GM12892 (cell line): ENCODE measurements at places on chromosomes 6 and 20.

- DNase-seq: no peak
These were observed 18.7 kb downstream of the ERGIC3 start for GRCh38 chr20:35560541-35560940.

DNA sequence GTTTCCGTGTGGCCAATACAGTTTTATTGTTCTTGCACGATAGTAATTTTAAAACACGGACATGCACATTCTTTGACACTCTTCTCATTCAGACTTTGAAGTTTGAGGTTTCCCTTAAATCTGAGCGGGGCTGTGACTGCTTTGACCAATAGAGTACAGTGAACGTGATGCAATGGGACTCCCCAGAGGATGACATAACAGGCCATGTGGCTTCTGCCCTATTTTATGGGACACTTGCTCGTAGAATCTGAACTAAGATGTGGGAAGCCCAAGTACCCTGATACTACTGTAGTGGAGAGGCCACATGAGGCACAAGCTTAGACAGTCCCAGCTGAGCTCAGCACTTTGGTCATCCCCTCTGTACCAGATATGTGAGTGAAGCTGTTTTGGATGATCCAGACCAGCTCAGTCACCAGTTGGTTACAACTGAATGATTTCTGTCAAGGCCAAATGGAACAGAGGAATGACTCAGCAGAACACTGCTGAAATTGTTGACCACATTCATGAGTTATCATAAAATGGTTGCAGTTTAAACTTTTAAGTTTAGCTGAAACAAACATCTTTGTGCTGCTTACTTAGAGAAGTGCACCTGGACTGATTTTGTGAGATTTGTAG, 279.4 kb downstream of the RFPL4B start:
- DNase-seq: no peak

DNA sequence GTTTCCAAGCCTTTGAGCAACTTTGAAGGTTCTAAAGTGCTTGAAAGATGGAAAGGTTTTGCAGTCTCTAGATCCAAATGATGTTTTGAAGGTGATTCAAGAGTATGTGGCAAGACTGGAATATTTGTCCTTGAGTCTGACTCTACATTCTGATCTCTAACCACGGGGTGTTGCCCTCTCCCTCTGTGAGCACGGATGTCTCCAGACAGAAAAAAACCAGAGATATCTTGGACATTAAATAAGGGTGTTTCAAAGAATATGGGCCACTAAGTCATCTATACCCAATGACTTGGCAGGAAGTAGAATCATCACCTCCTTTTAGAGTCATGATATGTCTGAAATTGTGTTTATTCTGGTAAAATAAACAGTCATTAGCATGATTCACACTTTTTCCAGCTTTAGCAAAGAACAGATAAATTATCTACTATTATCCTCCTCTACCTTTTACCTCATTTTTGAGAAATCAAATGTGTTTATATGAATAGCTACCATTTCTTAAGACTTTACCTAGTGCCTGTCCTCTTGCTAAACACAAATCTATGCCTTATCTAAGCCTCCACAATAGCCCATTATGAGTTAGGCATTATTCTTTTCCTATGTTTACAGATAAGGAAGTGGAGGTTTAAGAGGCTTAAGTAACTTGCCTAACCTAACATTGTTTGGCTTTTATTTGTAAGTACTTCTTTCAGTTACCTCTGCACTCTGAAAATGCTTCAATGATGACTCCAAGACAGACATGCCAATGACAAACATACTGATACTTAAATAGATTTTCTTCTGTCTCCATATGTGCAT, 384.4 kb downstream of the BMP2 start:
- DNase-seq: no peak

- no peak for DNase-seq
These were observed 98.4 kb upstream of the DUSP22 start for GRCh38 chr6:193773-194310.

GRCh38 chr6:149717255-149717587, 680 bp downstream of the LATS1 start:
- no peak for DNase-seq

- DNase-seq: no peak
These were observed 33.1 kb upstream of the PNRC1 start for GRCh38 chr6:89047473-89047872.

- DNase-seq: no peak
These were observed 106.3 kb downstream of the SCML4 start for GRCh38 chr6:107717781-107718180.

DNA sequence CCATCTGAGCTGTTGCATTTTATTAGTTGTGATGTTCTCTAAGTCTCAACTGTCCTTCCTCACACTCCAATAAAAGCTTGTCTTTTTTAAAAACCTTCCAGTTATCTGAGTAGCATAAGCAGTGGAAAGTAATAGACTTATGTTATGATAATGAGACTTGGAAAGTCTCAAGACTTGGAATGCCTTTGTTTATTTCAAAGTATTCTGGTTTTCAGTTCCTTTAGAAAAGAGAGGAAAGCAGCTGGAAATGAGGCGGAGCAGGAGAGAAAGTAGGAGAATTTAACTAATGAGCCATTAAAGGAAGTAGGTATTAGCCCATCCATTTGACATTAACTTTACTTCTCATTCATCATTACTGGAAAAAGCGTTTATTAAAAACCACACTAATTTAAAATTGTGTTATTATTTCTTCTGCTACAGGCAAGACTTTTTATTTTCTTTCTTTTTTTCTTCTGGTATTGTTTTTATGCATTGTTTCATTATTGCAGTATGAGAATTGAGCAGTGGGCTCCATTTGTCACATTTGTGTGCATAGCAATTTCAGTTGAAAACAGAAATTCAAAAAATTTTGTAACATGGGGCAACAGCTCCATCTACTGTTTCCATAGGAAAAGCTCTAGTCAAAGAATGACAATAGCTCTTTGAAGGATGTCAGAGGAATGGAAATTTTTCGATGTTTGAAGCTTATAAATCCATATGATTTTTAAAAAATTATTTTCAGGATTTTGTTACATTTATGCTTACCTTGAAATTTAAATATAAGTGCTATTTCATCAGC, 194.8 kb downstream of the COL9A1 start:
- DNase-seq: no peak

GRCh38 chr20:43507150-43508080, at the start of gene L3MBTL1:
Gene L3MBTL1, plus strand, starts transcription at chr20:43507697. Its CDS starts 5,807 bp downstream, at chr20:43513504.
- no peak for DNase-seq

DNA sequence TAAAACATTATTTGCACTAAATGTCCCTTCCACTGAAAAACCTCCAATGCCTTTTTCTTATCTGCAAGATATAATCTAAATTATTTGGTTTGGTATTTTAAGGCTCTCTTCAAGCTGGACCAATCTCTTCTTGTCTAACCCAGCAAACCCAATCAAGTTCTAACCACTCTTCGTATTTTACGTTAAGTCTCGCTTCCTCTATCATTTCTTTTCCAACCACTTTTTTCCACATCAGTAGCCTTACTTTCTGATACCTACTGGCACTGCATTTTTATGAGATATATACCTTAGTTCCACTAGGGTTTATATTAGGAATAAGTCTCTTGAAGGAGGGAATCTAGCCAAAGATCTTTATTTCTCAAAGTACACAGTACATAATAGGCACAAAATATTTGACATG, 19.1 kb downstream of the FBXL4 start:
- no peak for DNase-seq

DNA sequence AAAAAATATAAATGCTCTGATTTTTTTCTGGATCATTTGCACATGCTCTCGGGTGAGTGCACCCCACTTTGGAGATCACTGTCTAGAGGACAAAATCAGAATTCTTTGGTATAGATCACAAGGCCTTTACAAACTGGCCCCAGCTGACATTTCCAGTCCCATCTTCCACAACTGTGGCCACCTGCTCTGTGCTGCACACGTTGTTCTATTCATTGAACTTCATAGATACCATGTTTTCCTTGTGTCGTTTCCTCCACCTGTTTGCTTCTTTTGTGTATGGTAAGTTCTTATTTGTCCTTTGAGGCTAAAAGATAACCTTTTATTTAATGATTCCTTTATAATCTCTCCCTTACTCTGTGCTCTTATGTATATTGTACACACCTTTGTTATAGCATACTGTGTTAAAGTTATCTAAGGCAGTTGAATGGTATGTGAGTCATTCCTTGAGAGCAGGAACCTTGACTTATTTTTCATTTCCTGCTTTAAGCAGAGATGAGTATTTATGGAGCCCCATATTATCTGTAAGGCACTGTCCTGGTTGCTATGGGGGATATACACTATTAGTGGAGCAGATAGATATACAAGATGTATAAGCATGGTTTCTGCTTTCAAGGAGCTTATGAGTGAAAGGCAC, 12.0 kb upstream of the SLC17A5 start:
- no peak for DNase-seq

GRCh38 chr6:132932588-132932987, 118.2 kb downstream of the RPS12 start:
- DNase-seq: no peak

DNA sequence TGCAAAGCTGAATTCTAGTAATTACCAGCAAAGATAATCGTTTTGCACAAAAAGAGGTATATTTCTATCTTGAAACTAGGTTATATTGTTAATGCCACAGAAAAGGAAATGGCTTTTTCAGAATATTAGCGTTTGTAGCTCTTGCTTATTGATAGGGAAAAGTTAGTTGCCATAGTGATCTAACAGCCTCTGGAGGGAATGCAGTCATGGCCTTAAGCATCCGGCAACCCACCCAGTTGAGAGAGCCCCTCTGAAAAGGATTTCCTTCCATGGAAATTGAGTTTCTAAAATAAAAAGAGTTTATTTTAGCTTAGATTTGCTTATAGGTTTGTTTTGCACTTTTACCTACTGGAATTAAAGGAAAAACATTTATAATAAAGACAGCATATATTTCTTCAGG, 224.5 kb downstream of the BCKDHB start:
- DNase-seq: no peak
